ENCODE measurements at places on chromosomes 6 and 20.
A peak's percentile ranks its signal among the peaks of the same experiment; 100 is the strongest.

DNA sequence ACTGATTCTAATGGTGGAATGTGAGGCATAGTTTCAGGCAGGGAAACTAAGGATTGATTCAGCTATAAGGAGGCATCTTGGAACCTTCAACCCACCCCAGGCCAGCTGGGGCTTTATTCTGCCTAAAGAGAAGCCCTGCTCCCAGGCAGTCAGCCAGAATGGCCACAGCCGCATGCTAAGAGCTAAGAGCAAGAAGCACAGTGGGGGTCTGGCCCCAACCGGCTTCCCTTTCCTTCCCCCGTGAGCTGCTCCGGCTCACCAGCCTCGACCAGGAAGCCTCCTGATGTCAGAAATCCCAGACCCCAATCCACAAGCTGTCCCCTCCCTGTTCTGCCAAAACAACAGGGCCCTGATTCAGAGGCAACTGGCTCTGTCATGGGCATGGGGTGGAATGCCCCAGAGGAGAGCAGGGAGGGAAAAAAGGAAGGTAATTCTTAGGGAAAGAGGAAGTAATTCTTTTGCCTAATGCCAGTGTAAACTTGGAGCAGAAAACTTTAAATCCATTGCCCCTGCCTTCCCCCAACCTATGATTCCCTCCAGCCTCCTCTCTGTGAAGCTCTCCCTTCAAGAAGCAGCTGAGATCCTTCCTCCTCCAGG is 6.9 kb downstream of the GRM4 start:
- no peak for DNase-seq

DNA sequence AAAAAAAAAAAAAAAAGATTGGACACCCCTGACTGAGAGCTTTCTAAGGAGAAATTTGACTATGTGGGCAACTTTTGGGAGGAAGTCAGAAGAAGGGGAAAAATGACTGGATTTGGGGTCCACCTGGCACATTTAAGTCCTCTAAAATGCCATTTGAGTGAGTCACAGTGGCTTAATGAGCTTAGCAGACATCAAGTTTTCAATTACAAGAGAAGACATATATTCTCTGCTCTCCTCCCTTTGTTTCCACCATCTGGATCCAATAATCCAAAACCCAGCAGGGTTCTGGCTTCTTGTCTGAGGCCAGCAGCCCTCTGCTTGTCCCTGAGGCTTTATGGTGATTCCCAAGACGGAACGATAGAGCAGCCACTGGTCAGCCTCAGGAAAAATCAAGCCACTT is 6.9 kb downstream of the PI3 start:
- peak; percentile 3 for DNase-seq

GRCh38 chr6:26311385-26312095 is 53.5 kb upstream of the BTN3A2 start:
- DNase-seq: peak; percentile 83

DNA sequence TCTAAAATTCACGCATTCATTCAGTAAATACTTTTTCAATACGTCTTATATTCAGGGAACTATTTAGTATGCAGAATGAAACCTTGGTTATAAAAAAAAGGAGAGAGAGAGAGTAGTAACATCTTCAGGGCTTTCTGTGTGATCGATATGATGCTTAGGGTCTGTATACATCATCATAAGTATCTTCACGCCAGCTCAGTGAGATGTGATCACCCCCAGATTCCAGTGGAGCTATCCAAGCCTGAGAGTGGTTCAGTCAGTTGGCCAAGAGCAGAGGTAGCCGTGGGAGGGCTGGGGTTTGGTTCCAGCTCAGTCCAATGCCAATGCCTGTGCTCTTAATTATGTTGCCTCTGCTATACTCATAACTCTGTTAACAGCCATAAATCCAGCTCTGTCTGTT is 8.6 kb downstream of the CD83 start:
- DNase-seq: no peak

DNA sequence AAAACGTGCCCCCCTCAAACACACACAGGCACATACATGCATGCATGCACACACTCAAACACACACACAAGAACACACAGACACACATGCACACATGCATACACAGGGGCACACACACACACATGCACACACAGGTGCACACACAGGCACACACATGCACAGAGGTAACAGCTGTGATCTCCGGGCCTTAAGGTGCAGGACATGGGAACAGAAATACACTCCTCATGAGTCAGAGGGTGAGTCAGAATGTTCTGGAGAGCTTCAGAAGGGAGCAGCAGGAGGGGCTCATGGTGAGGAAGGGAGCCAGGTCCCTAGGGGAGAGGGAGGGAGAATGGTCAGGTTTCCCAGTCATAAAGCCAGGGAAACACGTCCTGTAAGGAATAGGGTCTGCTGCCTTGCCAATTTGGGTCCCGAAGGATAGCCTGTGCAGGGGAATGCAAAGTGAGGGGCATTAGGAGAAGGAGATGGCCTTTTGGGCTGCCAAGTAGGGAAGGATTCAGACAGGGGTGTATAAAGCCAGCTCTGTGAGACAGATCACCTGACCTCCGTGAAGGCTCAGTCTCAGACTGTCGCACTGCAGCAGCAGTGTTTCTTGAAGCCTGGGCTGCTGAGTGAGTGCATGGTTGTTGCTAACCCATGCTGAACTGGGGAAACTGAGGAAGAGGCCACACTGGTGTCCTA is 123.9 kb downstream of the MAFB start:
- peak; percentile 77 for DNase-seq

Data from fibroblast of the aortic adventitia (primary cell).